ENCODE measurements at places on chromosomes 2 and 18. TPM values are rescaled to one million over a fixed set of nuclear protein-coding genes. Genes with fewer than 3 reads are reported as not detected.

DNA sequence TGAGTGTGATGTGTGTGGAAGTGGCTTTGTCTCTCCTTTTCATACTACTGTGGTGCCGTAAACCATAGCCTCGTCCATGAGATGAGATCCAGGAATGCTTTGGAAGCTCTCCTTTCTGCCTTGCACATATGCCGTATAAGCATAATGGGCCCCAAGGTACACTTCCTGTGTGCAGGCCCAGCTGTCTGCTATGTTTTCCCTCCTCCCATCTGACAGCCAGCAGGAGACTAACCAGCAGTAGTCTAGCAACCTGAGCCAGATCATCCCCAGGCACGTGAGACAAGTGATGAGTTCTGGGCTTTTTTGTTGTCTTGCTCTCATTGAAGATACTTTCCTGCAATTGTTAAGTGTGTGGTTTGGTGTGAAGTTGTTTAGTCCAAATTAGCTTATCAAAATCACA is 555.5 kb upstream of the LRRTM4 start:
- DNase-seq, result no peak

- peak; percentile 69 for DNase-seq
These were observed 69.0 kb downstream of the CTAGE1 start for GRCh38 chr18:22348521-22349316.

DNA sequence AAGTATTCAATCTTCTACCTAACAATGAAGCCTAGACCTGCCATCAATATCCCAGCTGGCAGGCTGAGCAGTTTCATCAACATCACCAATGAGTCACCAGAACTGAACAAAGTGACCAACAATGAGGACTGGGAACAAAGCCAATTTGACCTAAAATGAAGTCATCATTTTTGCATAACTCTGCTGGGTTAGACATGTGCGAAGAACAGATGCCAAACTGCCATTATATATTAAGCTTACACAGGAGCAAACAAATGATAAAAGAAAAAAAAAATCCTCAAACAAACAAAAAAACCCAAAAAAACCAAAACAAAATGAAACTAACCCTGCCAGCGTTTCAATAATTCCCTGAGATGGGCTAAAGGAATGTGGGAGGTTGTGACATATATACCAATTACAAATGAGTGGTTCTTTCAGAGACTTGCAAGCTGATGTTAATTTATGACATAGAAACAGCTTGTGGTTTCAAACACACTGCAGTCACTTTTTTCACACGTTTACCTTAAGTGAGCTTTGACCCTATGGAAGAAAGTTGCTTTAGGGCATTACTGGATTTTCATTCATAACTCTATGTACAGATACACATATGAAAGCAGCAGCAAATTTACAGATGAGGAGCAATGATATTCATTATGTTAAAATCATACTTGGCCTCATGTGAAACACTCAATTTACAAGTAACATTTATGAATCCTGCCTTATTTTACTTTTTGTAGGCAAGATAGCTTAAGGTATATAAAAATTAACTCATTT is 56.9 kb upstream of the CCDC141 start:
- peak; percentile 81 for DNase-seq

DNA sequence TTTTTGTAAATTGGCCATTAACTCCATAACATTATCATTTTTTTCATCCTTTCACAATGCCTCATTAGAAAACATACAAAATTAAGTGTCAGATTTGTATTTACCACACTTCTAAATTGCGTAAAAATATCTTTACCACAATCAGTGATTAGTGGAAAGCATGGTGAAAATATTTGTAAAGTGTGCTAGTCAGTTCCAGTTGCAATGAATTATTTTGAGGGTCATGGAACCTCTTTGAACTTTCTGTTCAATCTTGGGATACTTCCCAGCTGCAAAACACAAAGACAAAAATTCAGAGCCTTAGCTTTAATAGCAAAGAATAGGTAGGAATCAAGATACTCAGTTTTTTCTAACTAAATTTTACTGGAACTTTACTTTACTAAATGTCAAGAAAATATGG is 4.0 kb upstream of the COL3A1 start:
- DNase-seq, result no peak

GRCh38 chr2:148901142-148901541 is 26.1 kb downstream of the KIF5C start:
- no peak for DNase-seq

DNA sequence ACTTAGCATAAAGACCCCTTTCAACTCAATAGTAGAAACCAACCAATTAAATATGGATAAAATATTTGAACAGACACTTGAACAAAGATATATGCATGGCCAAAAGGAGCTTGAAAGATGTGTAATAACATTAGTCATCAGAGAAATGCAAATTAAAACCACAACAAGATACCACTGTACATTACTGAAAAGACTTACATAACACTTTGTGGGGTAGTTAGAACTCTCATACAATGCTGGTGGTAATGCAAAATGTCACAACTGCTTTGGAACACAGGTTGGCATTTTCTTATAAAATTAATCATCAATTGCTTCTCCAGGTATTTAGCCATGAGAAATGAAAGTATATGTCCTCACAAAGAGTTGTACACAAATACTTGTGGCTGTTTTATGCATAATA is 60.7 kb downstream of the TTC27 start:
- DNase-seq, result no peak

DNA sequence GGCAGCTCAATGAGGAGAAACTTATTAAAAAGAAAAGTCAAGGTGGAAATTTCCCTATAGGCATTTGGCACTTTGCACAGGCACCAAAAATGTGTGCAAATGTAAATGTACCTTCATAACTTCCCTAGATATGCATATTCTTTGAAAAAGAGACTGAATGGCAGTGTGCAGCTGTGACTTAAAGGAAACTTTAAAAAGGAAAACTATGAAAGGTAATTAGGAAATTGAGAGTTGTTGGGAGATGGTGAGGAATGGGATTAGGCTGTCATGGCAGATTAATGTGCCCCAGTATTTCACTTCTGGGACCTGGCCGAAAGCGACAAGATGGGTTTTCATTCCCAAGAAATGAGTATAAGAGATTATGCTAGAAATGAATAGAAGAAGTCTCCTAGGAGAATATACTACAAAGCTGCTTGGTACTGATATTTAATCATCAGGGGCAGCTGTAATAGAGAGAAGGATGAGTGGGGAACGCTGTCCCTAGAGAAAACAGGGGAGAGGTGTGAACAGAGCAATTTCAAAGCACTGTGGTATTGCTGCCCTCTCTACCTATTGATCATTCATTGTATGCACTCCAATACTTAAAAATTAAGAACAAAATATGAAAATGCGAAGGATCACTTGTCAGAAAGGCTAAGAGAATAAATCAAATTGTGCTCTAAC is 313.1 kb downstream of the AGPS start:
- DNase-seq, result no peak

DNA sequence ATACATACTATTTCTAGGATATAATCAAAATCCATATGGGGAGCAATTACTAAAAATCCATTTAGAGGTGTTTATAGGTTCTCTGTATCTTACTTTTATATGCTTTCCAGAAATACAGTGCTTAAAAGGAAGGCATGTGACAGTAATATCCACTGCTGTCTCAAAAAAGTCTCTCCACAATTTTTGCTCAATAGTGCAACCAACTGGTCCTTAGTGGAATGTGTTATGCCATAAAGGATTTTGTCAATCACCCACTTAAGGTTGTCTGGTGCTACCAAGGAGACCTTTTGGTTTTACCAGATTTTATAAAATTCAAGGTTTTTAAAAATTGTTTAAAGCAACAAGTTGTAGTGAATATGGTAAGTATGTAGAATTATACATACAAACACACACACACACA is 328.5 kb upstream of the DSEL start:
- no peak for DNase-seq

DNA sequence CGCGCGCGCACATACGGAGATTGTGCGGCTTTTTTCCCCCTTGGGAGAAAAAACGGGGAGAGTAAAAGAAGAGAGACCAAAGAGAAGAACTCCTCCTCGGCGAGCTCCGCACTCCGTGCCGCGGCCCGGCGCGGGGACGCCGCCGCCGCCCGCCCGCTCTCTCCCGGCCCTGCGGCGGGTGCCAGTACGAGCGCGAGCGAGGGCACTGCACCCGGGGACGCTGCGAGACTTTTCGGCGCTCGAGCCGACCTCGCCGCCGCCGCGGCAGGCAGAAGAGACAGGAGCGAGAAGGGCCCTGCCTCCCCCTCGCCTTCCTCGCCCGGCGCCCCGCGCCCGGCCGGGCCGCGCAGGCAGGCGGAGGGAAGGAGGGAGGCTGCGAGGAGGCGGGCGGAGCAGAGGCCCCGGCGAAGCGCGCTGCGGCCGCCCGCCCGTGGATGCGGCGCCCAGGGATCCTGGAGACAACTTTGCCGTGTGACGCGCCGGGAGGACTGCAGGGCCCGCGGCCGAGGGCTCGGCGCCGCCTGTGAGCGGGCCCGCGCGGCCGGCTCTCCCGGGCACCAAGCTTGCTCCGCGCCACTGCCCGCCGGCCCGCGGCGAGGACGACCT is 857 bp upstream of the INHBB start:
- no peak for DNase-seq

DNA sequence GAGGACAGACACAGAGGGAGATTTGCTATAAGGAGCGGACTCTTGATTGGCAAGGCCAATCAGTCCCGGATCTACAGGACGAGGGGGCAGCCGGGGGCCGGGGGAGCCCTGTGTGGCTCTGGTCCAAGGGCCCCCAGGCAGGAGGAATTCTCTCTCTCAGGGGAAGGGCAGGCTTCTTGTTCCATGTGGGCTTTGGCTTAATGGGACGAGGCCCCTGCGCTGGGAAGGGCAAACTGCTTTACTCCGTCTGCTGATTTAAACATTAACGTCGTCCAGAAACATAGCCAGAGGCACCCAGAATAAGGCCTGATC is 75.9 kb downstream of the TMEM18 start:
- DNase-seq, result no peak

- DNase-seq, result no peak
These were observed 643 bp downstream of the RMC1 start for GRCh38 chr18:23503963-23504344.

GRCh38 chr18:48207733-48208132 is 201.4 kb downstream of the ZBTB7C start:
- no peak for DNase-seq

DNA sequence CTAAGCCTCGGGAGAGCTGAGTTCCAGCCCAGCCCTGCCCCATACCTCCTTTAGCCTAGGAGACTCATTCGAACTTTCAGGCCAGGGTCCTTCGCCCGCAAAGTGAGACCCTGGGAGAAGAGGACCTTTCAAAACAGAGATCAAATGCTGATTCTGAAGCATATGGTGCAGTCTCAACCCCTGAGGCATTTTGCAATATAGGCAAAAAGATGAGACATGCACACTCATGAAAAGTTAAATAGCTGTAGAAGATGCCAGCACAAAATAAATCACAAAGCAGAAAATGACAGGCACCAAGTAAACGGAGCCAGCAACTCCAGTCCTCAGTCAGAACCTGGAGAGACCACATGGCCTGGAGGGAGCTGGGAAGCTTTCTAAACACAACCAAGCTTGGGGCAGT is 542.7 kb upstream of the RAB6C start:
- no peak for DNase-seq

GRCh38 chr2:156455361-156455975 is 19.3 kb downstream of the GPD2 start:
- DNase-seq, result no peak

DNA sequence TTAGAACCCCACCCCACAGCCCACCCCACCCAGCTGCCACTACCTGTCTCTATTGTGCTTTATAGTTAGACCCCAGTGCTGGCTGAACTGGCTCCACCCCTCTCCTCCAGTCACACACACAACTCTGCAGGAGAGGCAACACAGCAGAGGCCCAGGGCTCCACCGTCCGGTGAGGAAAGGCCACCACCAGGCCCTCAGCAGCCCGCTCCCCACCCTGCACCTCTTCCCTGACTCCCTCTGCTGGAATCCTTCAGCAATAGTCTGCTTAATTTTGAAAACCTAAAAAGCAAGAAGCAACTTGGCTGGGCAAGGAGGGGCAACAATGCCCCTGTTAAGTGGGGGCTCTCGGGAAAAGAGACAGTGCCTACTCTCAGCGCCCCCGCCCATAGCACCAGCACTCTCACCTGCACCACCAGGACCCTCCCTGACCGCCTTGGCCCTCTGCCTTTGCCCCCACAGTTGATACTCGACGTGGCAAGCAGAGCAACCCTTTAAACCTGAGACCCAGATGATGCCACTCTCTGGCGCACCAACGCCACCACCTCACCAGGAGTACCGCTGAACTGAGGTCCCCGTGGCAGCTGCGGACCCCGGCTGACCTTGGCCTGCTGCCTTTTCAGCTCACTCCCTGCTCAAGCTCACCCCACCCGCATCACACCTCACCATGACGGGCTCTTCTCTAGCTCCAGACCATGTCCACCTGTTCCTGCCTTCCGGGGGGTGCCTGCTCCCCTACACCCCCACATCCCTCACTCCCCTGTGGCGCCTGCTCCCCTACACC is 45.7 kb downstream of the NDUFA10 start:
- DNase-seq, result no peak

The CPSF3 gene
- 84.0 TPM for total RNA-seq

The HOXD12 gene
- total RNA-seq, result not detected

The POU3F3 gene
- not detected for total RNA-seq

The MATN3 gene
- total RNA-seq, result not detected

The VWA3B gene
- 0.78 TPM for total RNA-seq

The ABCG8 gene
- total RNA-seq, result not detected

The CCL20 gene
- total RNA-seq, result not detected

The GFPT1 gene
- 34.6 TPM for total RNA-seq

Data from body of pancreas (tissue), 4 donors.